Motor neuron (in vitro differentiated cells): ENCODE measurements at places on chromosomes 11 and 22. TPM values are rescaled to one million over a fixed set of nuclear protein-coding genes. Genes with fewer than 3 reads are reported as not detected.

The PNPLA3 gene
- 2.2 and 2.5 TPM in 2 replicates for total RNA-seq

The ANO5 gene
- 4.3 and 4.6 TPM in 2 replicates for total RNA-seq

The FUT4 gene
- 1.5 TPM in 2 replicates for total RNA-seq

The TEX54 gene
- 1.8 and 3.8 TPM in 2 replicates for total RNA-seq

The IL10RA gene
- total RNA-seq, result 1.6 and 3.4 TPM in 2 replicates

The APOL5 gene
- total RNA-seq, result not detected in 2 replicates

- ATAC-seq, result no peak
These were observed 63.4 kb downstream of the MCM5 start for GRCh38 chr22:35463231-35463933.

GRCh38 chr11:15053191-15053685 lies 20.2 kb upstream of the CALCB start:
- peak; percentile 91 for ATAC-seq

- ATAC-seq, result peak; percentile 78
These were observed 123.4 kb downstream of the DSCAML1 start for GRCh38 chr11:117673602-117674001.

DNA sequence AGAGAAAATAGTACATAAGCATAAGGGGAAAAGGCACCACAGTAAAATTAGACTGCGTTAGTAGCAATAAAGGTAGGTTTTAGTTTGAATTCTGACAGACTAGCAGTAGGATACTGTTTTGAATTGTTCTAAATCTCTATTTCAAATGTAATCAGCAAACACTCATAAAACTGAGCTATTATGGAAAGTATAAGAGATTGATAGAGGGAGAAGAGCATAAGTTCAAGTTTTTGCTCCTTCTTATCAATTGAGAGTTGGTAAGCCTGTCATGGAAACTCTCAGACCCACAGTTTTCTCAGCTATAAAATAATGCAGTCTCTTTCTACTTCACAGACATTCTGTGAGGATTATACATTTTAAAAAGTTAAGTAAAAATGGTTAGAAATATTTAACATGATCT lies 840.2 kb upstream of the CNTN5 start:
- ATAC-seq, result no peak

DNA sequence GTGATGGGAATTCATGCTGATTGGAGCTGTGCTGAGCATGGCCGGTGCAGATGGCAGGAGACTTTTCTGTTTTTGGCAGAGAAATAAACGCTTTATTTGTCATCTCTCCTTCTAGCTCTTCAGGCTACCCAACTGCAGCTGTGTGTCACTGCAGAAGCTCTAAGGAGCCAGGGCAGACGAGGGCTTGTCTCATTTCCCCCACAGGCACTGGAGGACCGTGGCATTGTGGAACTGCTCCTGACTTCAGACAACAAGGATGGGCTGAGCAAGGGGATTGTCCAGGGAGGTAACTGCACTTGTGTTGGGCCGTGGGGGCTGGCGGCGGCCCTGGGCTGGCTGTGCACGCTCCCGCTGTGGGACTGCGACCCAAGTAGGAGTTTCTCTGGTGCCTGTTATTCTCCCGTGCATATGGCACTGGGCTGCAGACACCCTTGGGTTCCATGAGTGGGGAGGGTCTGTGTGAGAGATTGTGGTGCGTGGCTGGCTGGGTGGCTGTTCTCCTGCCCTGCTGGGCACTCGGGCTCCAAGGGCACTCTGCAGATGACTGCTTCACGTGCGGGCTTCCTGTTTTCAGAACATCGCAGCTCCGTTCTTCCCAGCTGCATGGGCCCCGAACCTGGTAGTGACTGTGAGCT lies 27.2 kb downstream of the GLB1L2 start:
- no peak for ATAC-seq

DNA sequence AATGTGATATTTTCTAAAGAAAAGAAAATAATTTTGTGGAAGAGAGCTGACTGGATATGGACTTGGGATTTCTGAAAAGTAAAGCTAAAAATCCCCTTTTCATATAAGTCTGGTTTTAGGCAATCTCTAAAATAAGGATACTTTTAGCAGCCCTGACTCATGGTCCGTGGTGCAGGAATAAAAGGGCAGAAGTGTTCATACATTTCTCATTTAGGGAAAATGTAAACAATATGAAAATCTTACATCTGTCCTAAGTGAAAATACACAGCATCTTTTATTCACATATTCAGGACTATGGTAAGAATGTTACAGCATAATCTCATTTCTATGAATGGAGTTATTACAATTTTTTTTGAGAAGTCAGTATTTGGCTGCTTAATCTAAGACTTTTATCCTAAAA lies 735 bp upstream of the ETS1 start:
- no peak for ATAC-seq
